ENCODE measurements at places on chromosomes 7 and 10. TPM values are rescaled to one million over a fixed set of nuclear protein-coding genes. Genes with fewer than 3 reads are reported as not detected.

- DNase-seq: peak; percentile 6
Measured at GRCh38 chr10:25828475-25828874, 105.6 kb upstream of the MYO3A start.

The UNCX gene
- not detected for total RNA-seq

DNA sequence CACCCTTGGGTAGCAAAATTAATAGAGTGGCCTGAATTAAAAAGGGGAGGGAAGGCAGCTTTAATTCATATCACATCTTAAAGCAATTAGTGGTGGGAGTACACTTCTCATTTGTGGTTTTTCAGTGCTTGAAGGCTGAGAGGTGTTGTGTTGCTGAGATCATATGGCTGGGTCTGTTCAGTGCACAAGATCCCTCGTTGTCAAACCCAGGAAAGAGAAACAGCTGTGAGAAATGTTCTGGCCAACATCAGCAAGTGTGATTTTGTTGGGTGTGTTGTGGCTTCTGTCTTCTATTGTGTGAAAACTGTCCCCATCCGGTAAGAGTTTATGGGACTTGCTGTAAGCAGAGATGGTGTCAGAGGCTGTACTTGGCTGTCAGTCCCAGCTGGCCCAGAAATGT is 197.9 kb upstream of the BMPER start:
- no peak for DNase-seq

DNA sequence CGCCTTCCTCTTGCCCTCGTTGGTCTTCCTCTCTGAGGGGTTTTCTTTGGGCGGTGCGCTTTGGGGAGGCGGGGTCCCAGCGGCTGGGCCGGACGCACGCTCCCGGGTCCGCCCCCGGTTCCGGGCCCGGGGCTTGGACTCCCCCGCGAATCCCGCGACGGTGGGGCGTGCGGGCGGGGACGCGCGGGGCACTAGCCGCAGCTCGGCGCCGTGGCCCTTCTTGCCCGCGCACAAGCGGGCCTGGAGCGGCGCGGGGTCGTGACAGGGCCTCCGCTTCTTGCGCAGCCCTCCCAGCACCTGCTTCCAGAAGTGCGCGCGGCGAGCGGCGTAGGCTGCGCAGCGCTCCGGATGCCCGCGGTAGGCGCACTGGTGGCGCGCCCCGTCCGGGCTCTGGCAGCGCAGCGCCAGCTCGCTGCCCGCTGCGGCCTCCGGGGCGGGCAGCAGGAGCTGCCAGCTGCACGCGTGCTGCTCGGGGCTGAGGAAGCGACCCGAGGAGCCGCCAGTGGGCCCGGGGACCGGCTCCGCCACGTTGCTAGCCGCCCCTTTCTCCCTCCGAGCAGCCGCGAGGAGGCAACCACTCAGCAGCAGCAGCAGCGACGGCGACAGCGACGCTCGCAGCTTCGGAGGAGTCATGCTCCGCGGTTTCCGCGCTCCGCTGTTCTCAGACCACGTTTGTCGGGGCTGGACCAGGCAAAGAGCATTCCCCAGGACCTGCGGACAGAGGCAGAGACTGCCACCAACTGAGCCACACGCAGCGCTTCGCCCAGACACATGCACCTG is 759 bp downstream of the FGFBP3 start:
- peak; percentile 92 for DNase-seq

The TMUB1 gene
- total RNA-seq: 37.1 TPM

- peak; percentile 26 for DNase-seq
Measured at GRCh38 chr7:10104292-10104691, 869.4 kb upstream of the PHF14 start.

The CALY gene
- total RNA-seq: 1.0 TPM

GRCh38 chr10:49115796-49116508 is 630 bp upstream of the VSTM4 start:
- no peak for DNase-seq

DNA sequence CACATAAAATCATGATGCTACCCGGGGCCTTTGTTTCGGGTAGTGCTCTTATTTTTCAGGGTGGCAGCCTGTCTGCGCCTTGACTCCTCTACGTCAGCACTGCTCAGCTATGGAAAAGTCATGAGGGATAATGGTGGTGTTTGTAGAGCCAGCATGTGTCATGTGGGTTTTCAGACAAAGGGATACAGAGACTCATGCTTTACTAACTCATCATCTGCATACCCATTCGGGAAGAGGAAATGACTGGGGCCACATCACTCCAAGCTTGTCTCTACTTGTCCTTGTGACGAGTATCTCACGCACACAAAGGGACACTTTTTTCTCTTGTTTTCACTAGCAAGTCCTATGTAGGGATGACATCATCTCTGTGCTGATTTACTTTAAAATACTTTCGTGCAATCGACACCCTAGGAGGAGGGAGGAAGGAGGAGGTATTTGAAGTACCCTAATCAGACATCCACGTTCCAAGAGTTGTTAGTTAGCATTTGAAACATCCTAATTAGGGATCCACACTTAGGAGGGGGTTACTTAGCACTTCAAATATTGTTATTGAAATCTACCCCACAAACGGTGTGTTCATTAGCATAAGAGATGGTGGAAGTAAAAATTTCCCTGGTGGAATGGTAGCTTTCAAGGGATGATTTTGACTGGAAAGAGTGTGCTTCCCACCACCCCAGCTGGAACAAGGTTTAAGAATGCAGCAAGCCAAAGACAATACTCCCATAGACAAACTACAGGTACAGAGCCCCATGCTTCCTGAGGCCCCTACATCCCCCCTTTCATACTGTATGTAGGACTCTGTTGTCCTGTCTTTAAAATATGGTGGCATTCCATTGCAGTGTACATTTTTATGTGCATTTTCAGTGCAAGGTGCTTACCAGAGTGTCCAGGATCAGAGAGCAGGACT is 52.0 kb downstream of the THNSL1 start:
- peak; percentile 76 for DNase-seq

The RALA gene
- 51.9 TPM for total RNA-seq

The CLEC5A gene
- total RNA-seq: not detected

The SYPL1 gene
- 78.1 TPM for total RNA-seq

GRCh38 chr10:17518338-17518737 is 63.9 kb upstream of the ST8SIA6 start:
- DNase-seq: no peak

The GHRHR gene
- not detected for total RNA-seq

The CDHR3 gene
- total RNA-seq: 12.2 TPM

The PIP gene
- total RNA-seq: not detected

The MALSU1 gene
- 112 TPM for total RNA-seq

The LCOR gene
- 14.9 TPM for total RNA-seq

DNA sequence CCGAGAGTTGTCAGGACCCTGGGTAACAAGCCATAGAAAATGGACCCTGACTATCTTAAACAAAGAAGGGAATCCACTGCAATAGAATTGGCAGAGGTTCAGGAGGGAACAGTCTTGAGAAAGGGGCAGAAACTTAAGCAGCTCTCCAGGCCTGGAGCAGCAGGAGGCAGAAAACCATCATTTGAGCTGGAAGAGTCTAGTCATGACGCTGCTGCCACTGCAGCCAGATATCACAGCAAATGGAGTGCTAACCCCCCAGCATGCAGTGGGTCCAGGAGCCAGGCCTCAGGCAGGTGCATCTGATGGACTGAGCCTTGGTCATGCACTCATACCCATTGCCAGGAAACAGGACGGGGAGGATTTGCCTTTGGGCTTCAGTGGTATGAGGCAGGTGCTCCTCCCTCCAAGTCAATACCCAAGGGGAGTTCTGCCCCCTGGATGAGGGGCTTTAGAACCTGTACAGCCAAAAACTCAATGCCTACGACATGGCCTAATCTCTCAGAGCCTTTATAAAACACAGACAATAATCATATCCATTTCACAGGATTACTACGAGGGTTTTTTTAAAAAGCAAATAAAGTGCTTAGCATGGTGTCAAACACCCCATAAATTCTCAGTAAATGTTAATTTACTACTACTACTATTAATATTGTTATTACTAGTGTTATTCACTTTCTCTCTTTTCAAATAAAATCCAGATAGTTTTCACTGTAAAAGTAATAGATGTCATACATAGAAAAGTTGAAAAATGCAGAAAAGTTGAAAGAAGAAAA is 30.7 kb downstream of the DUSP5 start:
- DNase-seq: no peak

DNA sequence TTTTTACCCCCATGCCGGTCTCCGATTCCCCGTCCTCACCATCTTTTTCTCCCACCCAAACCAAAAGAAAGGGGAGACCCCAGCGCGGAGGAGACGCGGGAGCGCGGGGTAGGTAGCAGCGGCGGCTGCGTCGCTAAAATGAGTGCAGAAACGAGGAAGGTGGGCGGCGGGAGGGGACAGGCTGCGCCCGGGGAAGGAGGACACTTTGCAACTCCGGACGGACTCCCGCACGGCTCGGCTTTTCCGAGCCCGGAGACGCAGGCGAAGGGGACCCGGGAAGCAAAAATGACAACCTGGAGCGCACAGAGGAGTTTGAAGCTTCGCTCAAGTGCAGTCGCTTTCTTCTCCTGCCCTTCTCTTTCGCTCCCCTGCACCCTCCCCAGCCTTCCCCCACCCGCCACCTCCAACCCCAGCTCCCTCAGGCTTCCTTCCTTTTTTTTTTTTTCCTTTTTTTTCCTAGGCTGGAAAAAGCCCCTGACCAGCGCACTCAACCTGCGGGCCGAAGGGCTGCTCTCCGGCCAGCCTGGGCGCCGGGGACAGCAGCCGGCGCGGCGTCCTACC is 453 bp downstream of the SFMBT2 start:
- peak; percentile 73 for DNase-seq

DNA sequence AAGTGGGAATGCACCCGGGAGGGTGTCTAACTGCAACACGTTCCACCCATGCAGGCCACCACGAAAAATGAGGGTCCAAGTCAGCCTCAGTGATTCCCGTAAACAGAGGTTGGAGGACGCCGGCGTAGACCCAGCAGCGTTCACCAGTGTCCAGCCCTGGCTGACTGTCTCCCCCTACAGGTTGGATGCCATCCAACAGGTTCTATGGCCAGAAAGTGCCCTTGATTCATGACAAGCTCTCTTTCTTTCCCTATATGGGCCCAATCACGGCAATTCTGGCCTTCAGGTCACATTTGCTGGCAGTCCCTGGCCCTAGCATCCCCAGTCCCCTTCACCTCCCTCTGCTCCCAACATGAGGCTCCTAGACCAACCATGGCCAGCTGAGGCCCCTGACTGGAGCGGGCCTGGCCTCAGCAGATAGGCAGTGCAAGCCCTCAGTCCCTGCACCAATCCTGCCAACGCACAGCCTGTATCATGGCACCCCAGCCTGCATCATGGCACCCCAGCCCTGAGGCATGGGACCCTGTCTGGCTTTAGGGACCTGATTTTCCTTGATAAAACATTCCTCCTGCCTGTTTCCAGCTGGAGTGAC is 227.4 kb downstream of the GRID1 start:
- DNase-seq: peak; percentile 64

DNA sequence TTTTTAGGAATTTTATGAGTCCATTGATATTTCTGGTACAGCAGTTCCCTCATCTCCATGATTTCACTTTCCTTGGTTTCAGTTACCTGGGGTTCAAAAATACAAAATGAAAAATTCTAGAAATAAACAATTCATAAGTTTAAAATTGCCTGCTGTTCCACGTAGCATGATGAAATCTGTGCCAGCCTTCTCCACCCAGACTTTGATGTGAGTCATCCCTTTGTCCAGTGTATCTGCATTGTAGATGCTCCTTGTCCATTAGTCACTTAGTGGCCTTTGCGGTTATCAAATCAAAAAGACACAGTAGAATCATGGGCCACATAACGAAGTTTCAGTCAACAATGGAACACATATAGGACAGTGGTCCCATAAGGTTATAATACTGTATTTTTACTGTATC is 286.9 kb downstream of the PTEN start:
- no peak for DNase-seq

GRCh38 chr10:119461380-119461779 is 81.1 kb downstream of the RGS10 start:
- DNase-seq: no peak

The PLAU gene
- total RNA-seq: 13.3 TPM

The PRPS1L1 gene
- total RNA-seq: not detected

The HILPDA gene
- total RNA-seq: 38.5 TPM

The PLXNA4 gene
- 0.80 TPM for total RNA-seq

The ARHGAP19 gene
- total RNA-seq: 35.9 TPM

GRCh38 chr10:124325998-124326636 is 92.6 kb downstream of the OAT start:
- DNase-seq: no peak

DNA sequence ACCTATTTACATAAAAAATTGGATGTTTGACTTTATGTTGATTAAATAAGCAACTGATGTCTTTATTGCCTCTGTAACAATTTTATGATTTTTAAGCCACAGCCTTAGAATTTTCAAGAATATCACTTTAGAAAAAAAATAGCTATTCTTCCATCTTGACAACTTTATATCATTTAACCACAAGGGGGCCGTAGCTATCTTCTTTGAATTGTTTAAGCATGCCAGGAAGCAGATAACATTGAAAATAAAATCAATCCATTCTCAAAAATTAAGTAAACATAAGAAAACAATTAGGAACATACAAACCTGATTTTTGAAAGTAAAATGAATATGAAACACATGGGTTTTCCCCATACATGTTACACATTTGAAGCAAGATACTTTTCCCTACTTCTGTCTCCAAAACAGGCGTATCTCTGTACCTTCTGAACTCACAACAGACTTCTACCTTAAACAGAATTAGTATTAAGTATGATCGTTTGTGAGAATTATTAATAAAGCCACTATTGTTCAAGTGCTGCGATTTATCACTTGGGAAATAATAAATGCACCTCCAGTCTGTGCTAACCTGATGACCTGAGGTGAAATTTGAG is 209.0 kb downstream of the CACNA2D1 start:
- DNase-seq: peak; percentile 74

- DNase-seq: no peak
Measured at GRCh38 chr7:68733219-68734153, 864.8 kb upstream of the AUTS2 start.
